Heart right ventricle (tissue), 16 donors: ENCODE measurements at places on chromosomes 16 and 17.

DNA sequence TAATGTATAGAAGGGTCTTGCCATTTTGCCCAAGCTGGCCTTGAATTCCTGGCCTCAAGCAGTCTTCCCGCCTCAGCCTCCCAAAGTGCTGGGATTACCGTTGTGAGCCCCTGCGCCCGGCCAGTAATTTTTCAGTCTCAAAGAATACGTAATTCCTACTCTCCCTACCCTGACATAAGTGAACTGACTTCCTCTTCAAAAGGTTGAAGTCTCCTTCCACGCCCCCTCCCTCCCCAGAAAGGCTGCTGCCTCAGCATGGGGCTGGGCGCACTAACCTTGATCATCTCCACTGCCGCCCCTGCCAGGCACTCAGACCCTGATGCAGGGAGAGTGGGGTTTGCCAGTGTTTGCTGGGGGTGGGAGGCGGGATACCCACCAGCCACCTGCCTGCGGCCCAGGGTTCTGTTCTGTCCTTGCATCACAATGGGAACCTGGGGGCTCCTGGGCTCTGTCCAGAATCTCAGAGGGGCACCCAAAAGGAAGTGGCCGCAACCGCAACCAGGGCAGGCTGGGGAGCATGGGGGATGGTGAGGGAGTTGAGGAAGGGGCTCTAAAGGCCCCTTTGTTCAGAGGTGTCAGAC is 27.5 kb downstream of the KIFC3 start:
- no peak for DNase-seq

DNA sequence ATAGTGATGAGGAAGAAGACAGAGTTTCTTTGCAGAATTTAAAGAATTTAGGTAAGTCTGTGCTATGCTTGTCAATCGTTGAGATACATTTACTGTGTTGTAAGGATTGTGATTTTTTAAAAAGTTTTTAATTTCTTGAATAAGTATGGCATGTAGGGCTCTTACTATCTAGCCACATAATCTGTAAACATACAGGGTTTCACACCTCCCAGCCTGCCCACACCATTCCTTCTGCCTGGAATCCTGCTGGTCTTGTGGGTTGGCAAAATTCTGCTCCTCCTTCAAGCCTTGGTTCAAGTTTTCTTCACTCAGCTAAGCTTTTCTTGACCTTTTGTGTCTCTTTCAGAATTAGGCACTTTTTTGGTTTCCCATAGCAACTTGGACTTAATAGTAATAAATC is 7.5 kb downstream of the ZNHIT3 start:
- DNase-seq: no peak

DNA sequence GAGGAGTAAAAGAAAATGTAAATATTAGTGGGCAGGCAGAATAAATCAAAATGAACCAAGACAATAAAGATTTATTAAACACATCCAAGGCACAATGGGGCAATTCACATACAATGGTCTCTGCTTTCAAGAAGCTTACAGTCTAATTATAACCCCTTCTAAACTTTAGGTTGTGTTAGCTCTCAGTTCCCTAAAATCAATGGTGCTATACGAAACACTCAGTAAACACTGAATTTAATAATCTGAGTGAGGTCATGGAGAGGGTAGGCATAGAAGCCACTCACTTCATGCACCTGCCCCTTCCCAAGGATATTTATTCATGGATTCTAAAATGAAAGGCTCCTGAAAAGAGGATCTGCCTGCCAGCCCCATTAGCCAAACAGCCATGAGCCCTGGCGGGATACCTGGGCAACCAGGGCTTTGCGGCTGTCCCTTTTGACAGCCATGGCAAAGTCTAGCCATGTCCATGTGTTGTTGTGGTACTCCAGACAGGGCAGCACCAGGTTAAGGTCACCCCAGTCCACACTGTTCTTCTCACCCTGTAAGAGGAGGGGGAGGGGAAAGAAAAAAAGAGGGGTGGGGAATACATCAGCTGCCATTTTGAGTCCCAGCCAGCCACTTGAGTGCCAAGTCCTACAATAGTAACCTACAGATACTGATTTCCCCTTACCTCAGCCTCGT is 1.4 kb upstream of the RSKR start:
- DNase-seq: no peak

DNA sequence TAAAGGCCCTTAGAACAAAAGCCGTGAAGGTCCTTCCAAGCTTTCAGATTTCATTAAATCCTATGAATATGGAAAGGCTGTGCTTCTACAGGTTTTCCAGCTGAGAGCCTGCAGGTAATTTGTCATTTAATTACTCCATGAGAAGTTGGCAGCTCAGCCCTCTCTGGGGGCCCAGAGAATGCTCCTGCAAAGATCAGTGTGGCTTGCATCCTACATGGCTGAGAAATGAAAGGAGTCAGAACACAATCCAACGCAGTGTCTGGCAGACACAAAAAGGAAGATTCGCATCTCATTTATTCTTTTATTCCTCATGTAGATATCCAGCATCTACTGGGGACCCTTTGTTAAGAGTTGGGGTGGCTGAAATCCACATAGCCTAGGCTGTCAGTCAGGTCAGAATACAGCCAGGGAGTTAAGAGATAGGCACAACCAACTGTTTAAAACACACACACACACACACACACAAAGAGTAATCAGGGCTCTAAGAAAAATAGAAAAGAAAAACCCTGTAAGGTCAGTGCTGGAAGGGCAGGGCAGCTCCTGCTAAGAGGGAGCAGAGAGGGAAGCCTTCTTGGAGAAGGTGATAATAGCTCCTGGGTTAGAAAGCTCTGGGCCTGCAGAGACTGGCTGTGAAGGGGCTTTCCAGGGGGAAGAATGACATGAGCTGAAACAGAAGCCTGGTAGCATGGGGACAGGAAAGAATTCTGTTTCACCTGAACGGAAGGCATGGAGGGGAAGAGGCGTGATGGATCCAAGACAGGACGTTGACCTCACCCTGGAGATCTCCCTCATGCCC is 46.9 kb upstream of the WSCD1 start:
- no peak for DNase-seq

DNA sequence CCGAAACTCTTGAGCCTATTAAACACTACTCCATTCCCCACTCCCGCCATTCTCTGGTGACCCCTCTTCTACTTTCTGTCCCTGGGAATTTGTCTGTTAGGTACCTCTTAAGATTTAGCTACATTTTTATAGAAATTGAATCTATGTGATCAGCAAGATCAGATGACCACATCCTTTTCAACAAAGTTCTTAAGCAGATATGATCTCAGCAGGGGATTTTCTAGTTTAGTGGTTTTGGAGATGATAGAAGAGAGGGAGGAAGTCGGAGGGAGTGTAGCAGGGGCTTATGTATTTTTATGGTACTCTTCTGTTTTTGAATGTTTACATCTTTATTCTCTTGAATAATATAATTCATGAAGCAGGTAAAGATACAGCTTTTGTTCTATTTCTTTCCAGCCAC is 40.8 kb downstream of the RPA1 start:
- no peak for DNase-seq

DNA sequence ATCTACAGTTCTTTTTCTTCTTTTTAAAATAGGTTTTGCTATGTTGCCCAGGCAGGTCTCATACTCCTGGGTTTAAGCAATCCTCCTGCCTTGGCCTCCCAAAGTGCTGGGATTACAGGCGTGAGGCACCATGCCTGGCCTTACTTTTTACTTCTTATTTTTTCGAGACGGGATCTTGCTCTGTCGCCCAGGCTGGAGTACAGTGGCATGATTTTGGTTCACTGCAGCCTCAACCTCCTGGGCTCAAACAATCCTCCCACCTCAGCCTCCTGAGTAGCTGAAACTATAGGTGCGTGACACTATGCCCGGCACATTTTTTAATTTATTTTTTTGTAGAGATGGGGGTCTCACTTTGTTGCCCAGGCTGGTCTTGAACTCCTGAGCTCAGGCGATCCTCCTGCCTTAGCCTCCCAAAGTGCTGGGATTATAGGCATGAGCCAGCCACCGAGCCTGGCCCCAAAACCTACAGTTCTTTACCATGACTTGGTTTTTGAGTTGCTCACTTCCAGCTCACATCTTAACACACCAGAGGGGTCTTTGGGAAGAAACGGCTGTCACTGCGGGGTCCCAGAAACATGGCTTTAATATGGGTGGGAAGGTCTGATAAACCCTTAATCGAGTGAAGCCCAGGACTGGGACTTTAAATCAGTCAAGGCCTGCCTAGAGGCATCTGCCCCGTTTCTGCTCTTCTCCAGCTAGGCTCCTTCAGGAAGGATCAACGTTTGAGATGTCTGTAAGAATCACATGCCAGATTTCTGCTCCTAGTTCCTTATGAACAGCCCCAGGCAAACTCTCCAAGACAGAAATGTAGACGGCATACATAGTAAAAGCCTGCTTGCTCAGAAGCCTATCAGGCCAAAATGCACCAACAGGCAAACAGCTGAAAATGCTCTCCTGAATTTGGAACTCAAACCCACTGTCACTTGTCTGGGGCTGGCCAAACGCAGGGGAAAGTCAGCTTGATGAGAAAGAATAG is 91.7 kb upstream of the TOB1 start:
- no peak for DNase-seq

- no peak for DNase-seq
Measured at GRCh38 chr16:74623839-74624235, 16.9 kb upstream of the GLG1 start.

GRCh38 chr17:55649957-55650597 is 72.6 kb downstream of the TMEM100 start:
- DNase-seq: no peak
